T-cell (primary cell): ENCODE measurements at places on chromosomes 11 and 22.

GRCh38 chr22:25712661-25713400 is 29.2 kb upstream of the MYO18B start:
- DNase-seq = no peak

DNA sequence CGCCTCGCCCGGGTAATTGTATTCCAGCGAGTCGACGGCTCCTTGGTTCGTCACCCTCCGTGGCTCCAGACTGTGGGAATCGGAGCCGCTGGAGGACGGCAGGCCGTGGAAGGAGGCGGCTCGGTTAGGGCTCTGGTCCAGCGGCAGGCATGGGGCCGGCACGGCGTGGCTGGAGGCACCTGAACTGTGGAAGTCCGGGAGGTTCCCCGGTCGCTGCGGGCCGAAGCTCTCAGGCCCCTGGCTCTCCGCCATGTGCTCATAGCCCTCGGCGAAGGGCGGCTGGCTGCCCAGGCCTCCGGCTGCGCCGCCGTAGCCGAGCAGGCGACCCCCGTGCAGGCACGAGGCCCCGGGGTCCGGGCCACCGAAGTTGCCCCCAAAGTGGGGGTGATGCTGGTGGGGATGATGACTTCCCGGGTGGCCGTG is 1.7 kb downstream of the MN1 start:
- no peak for DNase-seq

DNA sequence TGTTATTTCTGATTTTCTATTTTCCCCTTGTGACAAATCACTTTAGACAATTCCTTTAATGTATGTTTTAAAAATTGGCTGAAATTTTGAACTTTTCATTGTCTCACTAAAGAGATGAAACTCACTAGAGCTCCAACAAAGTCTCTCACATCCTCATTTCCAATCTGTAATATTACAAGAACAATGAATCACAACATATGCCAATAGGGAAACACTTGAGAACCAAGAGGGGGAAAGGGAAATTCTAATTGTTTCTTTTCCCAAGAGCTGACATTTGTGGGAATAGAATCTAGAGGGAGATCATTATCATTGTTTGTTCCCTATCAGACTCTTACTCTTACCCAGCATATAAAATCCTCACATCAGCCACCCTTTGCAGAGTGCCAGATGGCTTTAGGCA is 28.2 kb downstream of the OR10D3 start:
- DNase-seq = no peak

- DNase-seq = no peak
Observed at GRCh38 chr11:7197469-7197868, 54.2 kb upstream of the SYT9 start.

GRCh38 chr11:130166457-130166784 is 6.8 kb downstream of the ST14 start:
- no peak for DNase-seq

DNA sequence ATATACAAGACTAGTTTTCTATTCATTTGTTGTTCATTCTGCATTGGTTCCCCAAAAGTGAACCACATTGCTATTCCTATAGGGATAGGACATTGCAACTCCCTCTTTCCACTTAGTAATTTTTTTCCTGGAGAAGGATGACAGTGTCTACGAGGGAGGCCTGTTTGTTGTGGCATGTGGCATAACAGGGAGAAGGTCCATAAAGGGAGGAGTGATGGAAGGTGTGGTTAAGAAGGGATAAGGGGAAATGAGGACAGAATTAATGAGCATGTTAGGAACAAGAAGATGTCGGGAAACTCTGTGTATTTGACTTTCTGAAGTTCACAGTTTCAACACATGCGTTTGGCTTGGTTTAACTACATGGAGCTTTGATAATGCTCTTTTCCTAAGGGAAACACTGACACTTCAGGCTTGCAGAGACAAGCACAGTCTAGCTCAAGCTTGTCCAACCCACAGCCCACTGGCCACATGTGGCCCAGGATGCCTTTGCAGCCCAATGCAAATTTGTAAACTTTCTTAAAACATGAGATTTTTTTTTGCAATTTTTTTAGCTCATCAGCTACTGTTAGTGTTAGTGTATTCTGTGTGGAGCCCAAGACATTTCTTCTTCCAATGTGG is 149.7 kb downstream of the TRPC6 start:
- no peak for DNase-seq

GRCh38 chr11:34721646-34722045 is 100.8 kb downstream of the EHF start:
- DNase-seq = no peak

GRCh38 chr11:44507896-44508445 is 57.5 kb upstream of the CD82 start:
- DNase-seq = no peak

DNA sequence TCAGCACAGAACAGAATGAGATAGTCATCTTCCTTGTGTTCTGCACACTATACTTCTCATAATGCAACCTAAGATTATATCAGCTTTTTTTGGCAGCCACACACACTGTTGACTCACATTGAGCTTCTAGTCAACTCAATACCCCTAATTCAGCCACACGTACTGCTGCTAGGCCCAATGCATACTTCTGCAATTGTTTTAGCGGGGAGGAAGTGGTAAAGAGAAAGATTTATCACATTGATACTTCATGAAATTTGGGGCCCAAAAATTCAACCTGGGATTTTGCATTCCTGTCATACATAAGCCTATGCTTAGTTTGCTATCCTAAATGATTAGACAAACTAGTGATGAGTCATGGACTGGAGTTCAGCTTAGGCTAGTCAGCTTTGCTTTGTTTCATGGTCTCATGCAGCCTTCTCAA is 8.6 kb upstream of the UPB1 start:
- DNase-seq = no peak
